ENCODE measurements at places on chromosomes 2 and 18.

DNA sequence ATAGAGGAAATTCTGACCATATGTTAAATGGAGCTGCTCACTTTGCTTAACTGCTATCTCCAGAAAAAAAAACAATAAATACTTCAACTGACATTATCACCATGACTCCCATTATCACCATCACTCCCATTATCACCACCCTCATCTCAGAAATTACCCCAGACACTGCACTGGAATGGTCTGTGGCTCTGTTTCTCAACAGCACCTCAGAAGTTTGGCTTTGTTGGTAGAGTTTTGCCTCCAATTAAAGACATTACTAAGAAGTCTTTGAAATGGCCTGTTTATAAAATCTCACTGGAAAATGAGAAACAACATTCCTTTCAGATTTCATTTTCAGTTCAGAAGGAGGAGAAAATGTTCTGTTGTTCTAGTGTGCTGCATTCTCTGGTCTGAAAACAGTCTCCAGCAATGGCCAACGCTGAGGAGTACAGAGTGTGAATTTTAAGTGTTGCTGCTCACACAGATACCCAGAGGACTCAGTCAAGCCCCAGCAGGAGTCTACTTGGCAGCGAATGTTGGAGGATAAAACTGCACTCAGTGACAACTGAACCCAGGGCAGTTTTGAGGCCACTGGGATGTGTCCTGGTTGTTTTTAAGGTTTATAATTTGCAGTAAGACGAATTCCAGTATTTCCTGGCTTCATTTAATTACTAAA lies 364.5 kb upstream of the CDH2 start:
- DNase-seq, result no peak

- no peak for DNase-seq
Observed at GRCh38 chr2:205937211-205937610, 148.8 kb downstream of the INO80D start.

DNA sequence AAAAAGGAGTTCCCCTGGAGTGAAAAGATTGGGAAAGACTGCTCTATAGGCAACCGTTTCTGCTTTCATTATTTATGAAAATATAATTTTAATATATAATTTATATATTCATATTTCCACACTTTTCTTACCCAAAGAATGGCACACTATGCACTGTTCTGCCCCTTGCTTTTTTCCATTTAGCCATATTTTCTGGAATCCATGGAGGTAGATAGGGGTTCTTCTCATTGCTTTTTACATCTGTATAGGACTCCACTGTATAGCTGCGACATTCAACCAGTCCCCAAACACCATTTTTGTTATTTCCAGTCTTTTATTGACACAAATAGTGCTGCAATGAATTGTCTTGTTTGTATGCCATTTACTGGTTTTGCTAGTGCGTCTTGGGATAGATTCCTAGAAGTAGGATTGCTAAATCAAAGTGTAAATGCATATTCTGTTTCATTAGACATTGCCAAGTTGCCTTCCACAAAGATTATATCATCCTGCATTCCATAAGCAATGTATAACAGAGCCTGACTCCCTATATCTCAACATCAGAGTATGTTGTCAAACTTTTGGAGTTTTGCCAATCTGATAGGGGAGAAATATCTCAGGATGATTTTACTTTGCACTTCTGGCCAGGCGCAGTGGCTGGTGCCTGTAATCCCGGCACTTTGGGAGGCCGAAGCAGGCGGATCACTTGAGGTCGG lies 26.6 kb upstream of the TCF7L1 start:
- DNase-seq, result no peak

GRCh38 chr2:233480490-233481202 lies 85.9 kb downstream of the USP40 start:
- DNase-seq, result peak; percentile 65

DNA sequence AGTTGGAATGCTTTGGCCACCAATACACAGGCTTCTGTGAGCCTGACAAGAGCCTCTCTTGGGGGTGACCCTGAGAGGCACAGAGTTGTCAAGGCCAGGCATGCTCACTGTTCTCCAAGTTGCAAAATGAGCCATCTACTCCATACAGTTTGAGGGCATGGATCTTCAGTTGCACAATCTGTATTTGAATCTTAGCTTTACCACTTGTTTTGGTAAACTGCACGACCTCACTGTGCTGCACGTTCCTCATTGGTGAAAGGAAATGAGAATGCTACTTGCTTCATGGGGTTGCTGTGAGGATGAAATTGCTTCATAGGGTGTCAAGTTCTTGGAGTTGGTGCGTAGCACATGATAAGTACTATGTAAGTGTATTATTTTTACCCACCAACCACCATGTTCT lies 12.0 kb upstream of the HAAO start:
- DNase-seq, result no peak

DNA sequence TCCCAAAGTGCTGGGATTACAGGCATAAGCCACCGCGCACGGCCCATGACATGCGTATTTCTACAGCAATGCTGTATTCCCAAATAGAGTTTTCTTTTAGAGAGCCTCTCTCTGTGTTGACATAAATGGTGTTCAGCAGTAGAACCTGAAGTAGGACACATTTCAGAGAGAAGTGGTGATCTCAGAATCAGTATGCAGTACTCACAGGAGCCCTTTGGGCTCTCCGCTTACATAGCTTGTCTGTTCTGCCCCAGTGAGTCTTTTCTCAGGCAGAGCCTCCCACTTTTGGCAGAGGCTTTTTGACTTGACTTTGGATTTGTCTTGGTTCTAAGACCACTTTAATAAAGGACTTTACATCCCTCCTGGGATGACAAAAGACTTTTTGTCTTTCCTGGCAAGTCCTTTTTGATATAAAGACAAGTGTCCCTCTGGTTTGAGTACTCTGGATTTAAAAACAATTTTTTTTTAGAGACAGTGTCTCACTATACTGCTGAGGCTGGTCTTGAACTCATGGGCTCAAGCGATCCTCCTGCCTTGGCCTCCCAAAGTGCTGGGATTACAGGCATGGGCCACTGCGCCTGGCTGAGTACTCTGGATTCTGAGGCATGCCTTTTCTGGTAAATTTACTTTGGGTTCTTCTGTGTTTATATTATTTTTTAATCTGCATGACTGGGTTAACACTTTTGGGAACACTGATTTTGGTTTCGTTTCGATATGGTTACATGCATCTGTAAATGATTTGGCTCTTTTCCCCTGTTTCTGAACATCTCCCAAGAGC lies 113.3 kb downstream of the SMAD2 start:
- no peak for DNase-seq

GRCh38 chr2:101608408-101609310 lies 88.8 kb upstream of the MAP4K4 start:
- no peak for DNase-seq

DNA sequence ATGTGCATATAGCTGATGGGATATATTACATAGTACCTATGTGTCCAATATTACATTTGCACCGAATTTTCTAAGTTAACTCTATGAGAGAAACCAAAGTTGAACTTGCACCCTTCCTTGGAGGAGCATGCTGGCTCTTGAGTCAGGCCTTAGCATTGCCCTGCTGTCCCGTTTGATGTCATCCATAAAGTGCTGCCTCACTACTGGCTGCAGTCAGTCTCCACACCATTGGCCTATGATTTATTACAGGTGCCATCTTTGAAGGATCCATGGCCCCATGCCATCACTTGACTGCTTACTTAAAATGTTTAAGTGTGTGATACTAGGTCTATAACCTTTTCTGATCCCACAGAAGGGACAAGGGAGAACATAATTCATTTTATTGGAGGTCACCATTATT lies 249.3 kb upstream of the RBBP8 start:
- DNase-seq, result no peak

DNA sequence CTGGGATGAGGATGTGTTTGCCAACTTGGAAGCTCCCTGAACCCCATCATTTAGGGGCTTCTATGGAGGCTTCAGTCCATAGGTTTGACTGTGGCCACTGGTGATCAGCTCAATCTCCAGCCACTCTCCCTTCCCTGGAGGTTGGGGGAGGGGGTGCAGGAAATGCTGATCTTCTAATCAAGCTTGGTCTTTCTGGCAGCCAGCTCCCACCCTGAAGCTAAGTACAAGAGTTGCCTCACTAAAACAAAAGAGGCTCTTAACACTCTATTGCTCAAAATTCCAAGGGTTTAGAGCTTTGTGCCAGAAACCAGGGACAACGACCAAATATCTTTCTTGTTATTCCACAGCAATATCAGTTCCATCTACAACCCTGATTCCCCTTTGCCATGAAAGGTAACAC lies 19.4 kb upstream of the MPPE1 start:
- DNase-seq, result no peak

- DNase-seq, result no peak
Observed at GRCh38 chr2:99492721-99493120, 2.9 kb upstream of the REV1 start.

DNA sequence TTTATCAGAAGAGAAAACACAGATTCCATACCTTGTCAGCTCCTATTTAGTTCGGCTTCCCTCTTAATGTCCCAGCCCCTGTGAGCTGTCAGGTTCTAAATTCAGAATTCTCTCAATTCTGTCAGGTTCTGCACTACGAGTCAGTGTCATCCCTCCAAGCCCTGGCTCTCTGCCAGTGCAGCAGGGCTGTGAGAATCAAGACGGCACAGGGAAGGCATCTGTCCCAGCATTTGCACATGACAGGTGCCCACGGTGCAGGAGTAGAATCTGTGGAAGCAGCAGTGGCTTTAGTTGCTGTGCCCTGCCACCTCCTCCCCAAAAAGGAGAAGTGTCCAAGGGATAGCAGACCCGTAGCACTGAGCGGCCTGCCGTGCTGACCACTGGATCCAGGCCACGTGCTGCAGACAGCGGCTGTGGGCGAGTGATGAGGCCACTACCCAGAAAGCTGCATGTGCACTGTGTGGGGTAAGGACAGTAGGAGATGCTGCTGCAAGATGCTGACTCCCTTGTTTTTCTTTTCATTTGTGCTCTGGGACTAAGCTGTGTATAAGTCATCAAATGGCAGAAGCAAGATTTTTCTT lies 12.8 kb downstream of the RBFA start:
- no peak for DNase-seq

- no peak for DNase-seq
Observed at GRCh38 chr2:230552181-230552580, 136.2 kb downstream of the SP100 start.

GRCh38 chr2:20781656-20782265 lies 41.1 kb downstream of the LDAH start:
- DNase-seq, result no peak

DNA sequence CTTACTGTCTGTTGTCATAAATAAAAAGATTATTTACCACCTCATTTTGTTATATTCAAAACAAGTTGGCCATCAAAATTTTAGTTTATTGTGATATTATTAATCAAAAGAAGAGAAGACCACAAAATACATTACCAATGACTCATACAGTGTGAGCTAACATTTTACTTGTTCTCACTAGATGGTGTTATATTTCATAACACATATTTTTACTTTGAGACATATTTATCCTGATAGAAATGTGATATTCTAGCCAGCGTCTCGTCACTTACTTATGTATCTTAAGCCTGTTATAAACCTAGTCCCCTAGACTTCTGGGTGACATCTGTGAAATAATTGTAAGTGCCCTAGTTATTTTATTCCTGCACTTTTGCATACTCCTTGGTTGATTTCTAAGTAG lies 263.2 kb downstream of the CDH7 start:
- no peak for DNase-seq

DNA sequence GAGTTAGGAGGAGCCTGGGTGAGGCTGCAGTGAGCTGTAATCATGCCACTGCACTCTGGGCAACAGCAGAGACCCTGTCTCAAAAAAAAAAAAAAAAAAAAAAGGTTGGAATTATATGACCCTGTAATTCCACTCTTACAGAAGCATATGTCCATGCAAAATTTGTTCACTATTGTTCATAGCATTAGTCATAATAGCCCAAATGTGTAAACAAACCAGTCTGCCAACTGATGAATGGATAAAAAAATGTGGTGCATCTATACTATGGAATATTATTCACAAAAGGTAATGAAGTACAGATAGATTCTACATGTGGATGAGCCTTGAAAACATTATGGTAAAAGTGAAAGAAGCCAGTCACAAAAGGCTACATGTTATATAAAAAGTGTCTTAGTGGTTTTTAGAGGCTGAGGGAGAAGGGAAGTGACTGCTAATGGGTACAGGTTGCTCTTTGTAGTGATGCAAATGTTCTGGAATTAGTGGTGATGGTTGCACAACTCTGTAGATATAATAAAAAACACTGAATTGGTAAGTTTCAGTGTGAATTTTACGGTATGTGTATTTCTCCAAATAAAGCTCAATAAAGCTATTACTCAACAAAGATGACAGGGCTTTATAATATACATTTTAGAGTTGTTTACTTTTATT lies 9.4 kb downstream of the COA5 start:
- DNase-seq, result no peak

DNA sequence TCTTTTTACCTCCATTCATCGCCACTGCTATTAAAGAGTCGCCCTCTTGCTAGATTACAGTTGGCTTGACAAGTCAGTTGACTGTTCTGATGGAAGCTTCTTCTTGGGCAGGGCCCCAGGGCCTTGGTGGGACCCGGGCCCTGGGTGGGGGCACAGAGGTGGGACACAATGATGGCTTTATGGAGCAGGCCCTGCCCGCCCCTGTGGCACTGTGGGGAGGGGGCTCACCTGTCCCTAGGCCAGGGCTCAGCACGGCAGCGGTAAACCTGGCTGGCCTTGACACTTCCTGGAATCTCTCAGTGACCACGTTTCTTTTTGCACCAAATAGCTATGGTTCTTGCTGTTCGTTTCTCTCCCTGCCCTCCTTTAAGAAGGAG lies 4.9 kb upstream of the HS6ST1 start:
- DNase-seq, result peak; percentile 38

All from left hindlimb (tissue), 1 donor.